Right ventricle myocardium inferior (tissue), 1 donor: ENCODE measurements at places on chromosomes 6 and 20. TPM values are rescaled to one million over a fixed set of nuclear protein-coding genes. Genes with fewer than 3 reads are reported as not detected.

GRCh38 chr6:100372326-100373091 lies 92.2 kb downstream of the SIM1 start:
- DNase-seq: no peak

The C6orf52 gene
- 0.49 TPM for total RNA-seq

- DNase-seq: no peak
Observed at GRCh38 chr6:74735304-74735703, 470.5 kb downstream of the COL12A1 start.

- no peak for DNase-seq
Observed at GRCh38 chr6:167588181-167588919, 238.4 kb upstream of the AFDN start.

The RIPOR2 gene
- total RNA-seq: 2.6 TPM

The PGC gene
- not detected for total RNA-seq

The RNF217 gene
- total RNA-seq: 8.0 TPM

The SSTR4 gene
- total RNA-seq: not detected

The PGM3 gene
- total RNA-seq: 12.7 TPM

DNA sequence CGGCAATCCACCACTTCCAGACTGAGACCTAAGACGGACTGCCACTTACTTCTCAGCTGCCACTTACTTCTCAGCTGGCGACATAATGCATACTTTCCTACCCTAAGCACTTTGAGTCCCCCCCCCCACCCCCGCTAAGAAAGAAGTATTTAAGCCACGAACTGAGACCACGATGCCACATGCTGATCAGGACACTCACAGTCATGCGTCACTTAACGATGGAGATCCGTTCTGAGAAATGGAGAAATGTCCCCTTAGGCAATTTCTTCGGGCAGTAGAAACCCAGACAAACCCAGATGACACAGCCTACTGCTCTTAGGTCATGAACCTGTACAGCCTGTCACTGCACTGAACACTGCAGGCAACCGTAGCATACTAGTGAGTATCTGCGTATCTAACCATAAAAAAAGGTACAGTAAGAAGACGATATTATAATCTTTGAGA lies 690 bp downstream of the IFNGR1 start:
- DNase-seq: no peak

DNA sequence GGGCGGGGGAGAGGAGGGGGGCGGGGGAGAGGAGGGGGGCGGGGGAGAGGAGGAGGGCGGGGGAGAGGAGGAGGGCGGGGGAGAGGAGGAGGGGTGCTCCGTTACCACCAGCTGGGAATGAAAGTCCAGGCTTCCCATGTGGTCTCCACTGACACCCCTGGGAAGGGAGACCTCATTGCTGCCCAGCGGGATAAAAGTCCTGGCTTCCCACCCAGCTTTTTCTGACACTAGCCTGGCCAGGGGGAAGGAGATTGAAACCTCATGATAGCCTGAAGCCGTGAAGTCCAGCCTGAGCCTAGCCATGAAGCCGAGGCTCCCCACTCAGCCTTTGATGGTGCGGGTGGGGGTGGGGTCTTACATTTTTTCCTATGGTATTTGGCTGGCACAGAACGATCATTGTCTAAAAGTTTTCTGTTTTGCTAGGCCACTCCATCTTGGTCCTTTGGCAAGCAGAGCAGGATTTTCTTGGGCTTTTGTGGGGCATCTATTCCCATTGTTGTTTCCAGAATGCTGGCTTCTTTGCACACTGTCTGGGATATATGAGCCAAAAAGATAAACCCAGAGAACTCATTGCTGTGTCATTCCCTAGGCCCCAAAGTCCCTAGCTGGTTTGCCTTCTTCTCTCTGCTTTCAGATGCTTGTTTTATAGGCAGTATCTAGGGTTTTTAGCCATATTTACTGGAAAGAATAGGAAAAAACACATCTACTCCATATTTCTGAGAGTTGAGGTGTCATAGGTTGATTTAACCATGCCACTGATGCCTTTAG lies 67.9 kb upstream of the RNF24 start:
- DNase-seq: no peak

DNA sequence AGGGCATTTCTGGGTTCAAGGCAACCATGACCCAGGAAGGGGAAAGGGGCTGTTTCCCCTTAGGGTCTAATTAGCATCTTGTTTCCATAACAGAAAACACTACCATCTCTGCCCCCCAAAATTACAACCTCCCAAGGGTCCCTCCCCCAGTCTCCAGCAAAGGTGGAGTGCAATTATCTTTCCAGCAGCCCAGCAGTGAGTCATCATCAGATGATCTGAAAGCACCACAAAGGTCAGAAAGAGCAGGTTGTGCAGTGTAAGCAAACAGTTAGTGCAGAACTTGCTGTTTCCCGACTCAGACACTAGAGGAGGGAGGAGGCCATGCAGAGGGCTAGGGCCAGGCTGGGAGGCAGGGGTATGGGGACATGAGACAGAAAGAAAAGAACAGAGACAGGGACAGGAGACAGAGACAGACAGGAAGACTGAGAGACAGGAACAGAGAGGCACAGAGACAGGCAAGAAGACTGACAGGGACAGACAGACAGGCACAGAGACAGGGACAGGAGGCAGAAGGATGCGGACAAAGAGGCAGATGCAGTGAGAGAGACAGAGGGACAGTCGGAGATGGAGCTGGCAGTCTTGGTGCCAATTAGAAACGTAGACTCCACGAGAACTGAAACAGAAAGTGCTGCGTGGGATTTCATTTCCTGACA lies 62.5 kb downstream of the PYGB start:
- DNase-seq: peak; percentile 64

DNA sequence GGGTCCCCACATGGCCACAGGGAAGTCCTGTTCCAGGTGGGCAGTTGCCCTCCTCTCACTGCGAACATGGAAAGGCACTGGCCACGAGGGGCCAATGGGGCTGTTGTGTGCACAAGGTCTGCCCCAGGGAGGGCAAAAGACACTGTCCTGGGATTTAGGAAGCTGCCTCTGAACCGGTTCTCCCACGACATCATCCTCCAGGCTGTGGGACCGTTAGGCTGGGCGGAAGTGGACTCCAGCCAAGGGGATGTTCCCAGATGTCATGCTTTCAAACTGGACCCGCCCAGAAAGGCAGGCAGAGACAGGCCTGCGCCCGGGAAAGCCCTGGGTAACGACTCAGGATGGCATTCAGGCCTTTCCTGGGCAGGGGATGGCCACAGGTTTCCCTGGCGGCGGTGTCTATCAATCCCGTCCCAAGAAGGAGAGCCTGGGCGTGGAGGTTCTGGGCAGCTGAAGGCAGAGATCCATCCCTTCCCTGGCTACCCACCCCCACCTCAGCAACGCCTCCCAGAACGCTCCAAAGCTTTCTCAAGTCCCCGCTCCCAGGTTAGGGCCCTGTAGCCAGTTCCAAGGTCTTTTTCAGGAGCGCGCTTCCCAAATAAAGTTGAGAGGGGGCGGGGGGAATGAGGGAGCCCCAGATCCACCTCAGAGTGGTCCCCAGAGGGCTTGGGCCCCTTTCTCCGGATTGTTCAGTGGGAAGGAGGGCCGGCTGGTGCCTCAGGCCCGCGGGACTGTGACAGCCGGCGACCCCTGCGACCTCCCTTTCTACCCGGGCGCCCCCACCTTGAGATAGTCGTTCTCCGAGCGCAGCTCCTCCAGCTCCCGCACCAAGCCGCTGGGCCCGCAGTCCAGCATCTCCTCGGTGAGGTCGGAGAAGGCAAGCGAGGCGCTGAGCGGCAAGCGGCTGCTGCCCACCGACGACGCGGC lies 13.8 kb upstream of the TLDC2 start:
- peak; percentile 90 for DNase-seq

DNA sequence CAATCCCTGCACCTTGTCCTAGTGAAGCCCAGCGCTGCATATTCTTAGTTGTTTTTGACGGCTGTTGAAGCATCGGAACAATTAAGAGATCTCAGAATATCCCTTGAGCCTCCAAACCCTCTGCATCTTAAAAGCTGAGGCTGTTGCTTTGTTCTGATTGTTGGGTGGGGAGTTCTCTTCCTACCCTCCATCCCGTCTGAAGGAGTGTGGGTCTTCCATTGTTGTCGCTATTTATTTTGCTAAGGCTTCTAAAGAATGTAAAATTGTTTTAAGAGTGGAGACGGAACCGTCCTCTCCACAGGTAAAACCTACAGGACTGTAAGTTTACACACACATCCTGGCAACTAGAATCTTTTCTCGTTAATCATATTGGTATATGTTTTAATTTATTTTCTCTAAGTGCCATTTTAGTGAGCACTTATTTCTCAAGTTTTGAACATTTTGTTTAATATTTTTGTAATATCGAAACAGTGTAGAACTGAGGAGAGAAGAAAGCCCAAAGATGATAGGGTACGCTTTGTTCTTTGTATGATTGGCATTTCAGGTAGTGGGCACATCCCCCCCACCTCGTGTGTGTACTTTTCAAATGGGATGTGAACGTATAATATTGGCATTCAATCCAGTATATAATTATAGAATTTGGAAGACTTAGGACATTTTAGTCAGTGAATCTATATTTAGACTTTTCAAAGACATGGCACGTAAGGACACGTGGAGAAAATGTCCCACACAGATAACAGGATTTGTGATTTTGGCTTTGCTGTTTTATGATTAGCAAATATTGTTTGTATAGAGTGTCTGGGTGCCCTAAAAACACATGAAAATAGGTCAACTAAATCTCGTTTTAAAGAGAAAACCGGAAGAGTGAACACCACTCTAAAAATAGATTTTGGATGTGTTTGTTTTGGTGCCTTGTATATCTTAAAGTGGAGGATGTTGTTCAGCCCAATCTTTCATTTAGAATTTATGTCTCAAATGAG lies 1.3 kb downstream of the RNF146 start:
- DNase-seq: no peak

GRCh38 chr20:2520617-2521016 lies 11.9 kb upstream of the ZNF343 start:
- no peak for DNase-seq

- no peak for DNase-seq
Observed at GRCh38 chr6:123526128-123526527, 110.6 kb downstream of the TRDN start.

DNA sequence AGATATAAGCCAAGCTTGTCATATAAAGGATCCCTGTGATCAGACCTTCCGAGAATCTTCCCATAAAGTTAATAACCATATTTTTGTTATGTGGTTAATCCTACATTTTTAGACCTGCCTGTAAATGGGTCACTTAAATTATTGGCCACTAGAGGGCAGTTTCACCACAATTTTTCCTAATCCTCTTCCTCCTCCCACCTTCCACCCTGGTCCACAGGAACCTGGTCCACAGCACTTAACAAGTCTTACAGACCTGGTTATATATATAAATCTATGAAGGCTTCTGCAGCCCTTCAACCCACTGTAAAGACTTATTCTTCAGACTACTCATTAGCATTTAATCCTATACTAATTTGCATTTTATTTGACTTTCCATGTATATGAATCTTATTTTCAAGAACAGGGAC lies 28.3 kb downstream of the MRS2 start:
- DNase-seq: no peak

GRCh38 chr6:165340532-165340931 lies 31.1 kb upstream of the C6orf118 start:
- no peak for DNase-seq

The EYA2 gene
- 1.5 TPM for total RNA-seq

- no peak for DNase-seq
Observed at GRCh38 chr6:70849348-70850069, 107.4 kb downstream of the B3GAT2 start.

DNA sequence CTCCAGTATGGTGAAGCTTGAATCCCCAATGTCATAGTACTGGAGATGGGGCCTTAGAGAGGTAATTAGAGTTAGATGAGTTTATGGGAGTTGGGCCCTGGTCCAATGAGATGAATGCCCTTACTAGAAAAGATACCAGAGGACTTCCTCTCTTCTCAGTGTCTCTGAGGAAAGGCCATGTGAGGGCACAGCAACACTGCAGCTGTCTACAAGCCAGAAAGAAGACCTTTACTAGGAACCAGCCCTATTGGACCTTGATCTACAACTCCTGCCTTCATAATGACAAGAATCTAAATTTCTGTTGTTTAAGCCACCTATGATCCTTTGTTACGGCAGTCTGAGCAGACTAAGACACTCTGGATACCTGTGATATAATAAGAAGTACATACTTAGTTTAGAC lies 31.4 kb upstream of the AKAP7 start:
- DNase-seq: no peak

- no peak for DNase-seq
Observed at GRCh38 chr6:27810768-27811450, 101.3 kb downstream of the OR2B2 start.

The PROKR2 gene
- total RNA-seq: not detected

DNA sequence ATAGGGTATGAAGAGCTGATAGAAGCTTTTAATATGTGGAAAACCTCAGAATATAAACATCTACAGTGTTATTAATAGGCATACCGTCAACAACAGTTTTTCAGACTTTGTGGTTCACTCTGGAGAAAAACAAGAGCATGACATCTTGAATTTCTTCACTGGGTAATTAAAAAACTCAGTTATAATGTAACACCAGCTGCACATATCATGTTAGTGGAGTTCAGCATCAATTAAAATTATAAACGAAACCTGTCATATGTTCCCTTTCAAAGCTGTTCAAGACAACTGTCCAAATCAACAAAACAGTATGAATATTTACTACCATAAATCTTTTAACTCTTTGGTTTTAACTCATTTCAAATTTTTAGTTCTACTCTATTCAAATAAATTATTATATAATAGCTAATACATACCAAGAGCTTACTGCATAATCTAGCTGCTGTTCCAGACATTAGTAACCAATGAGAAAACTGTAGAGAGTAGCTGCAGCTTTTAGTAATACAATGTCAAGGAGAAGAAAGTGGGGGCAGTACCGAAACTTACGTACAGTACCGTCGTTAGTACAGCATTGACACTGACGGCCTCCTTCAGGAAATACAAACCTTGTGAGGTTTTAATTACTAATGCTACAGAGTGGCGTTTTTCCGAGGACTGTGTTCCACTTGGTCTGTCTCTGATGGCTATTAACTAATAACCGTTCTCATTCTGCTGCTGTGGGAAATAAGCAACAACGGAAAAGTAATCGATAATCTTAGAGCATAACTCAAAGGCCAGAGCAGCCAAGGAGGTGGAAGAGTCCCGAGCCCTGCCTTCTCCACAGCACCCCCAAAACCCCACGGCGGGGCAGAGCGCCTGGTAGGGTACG lies 532 bp upstream of the PM20D2 start:
- no peak for DNase-seq

DNA sequence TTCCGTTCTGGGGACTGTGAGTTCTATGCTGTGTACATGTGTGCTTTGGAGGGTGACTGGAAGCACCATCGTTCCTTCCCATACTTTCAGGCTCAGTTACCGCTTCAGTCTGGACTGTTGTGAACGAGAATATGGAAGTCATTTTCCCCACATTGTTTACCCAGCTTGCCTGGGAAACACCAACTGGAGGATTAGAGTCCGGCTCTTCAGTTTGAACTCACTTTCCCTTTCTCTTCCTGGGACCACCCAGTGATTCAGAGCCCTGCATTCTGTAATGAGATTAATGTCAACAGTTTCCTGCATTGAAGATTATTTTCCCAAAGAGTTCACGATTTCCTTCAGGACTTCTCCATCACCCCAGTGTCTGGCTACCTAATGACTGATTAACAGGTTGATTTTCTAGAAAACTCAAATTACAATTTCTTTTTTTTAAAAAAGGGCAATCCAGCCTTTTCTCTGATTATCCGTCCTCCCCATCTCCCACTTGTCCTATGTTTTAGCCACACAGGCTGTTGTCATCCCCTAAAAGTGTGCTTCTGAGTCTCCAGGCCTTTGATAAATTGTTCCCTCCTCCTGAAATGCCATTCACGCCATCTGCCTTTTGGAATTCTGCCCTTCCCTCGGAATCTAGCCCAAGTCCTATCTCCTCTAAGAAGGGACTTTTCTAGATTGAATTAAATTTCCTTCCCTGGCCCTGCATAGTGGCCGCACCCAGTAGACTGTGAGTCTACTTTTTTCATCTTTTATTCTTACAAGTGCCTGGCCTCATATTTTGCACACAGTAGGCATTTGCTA lies 3.3 kb upstream of the TAGAP start:
- DNase-seq: no peak
